ENCODE measurements at places on chromosomes 5 and 9. TPM values are rescaled to one million over a fixed set of nuclear protein-coding genes. Genes with fewer than 3 reads are reported as not detected.

The F2RL2 gene
- not detected for total RNA-seq

DNA sequence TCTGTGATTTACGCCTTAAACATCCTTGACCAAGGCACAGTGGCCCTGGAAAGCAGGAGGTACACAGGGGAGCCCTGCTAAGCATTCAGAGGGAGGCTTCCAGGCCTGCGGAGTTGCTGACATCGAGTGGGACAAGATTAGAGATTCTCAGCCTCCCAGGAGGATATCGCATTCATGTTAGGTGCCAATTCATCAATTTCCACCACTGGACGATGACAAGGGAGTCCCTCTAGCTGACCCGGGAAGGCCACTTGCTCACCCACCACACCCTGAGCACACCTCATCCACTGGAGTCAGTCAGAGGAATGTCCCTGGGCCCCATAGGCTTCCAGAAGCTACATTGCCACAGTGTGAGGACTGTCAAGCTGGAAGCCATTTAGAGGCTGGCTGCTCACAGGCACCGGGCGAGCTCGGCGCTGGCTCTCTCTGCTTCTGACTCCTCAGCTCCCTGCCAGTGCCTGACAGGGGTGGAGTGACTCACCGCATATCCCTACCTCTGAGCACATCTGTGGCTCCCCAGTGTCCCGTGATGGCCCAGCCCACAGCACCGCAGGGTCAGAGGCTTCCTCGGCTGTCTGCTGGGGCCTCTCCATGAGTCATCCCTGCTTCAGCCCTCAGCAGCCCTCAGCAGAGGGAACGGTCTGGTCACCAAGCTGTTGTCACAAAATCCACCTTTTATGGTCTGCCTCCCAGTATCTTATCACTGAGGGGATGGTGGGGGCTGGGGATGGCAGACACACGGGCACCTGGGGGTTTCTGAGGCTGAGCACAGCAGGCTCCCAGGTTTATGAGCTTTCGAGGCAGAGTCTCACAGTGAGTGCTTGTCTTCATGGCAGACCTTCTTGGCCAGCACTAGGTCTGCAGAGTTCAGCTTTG is 117.5 kb downstream of the ZNF608 start:
- H3K4me1 ChIP-seq = peaks cover 19% of the 10 kb centered on the region
- H3K4me3 ChIP-seq = no peak overlapping the region
- H3K27ac ChIP-seq = peak overlapping the region; percentile 17
- no peaks in the 10 kb centered on the region for H3K27me3 ChIP-seq
- DNase-seq = peak; percentile 81

DNA sequence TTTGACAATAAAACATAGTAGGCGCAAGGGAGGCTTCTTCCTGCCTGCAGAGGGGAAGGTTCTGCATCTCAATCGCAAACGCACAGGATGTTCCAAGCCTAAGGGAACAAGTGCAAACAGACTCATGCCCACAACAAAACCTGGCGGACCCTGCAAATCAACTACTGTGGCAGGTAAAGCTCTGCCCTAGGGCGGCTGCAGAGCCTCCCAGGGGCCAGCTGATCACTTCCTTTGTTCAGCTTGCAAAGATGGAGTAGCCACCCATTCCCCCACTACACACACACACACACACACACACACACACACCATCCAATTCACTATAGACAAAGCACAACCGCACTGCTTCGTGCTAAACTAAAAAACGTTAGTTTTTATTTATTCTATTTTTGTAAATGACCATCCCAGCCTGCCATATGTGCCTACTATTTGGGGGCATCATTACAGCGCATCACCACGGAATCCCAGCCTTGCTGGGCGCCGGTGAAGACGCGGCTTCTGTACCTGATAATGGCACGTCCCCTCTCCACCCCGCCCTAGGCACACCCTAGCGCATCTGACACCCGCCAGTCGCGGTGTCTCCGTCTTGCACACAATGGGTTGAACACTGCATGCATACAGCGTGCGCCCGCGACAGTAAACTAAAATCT is 57.6 kb downstream of the DPYSL3 start:
- no peaks in the 10 kb centered on the region for H3K36me3 ChIP-seq
- H3K4me3 ChIP-seq = peak overlapping the region; percentile 87
- H3K27me3 ChIP-seq = peaks cover 4% of the 10 kb centered on the region
- no peak for DNase-seq
- H3K27ac ChIP-seq = no peak overlapping the region

The UBAP2 gene
- 12.6 TPM for total RNA-seq

The RECK gene
- 5.0 TPM for total RNA-seq

GRCh38 chr5:50863534-50864170 is 197.2 kb downstream of the PARP8 start:
- no peak overlapping the region for H3K4me3 ChIP-seq
- DNase-seq = no peak
- no peaks in the 10 kb centered on the region for H3K27me3 ChIP-seq
- H3K4me1 ChIP-seq = no peaks in the 10 kb centered on the region
- H3K27ac ChIP-seq = no peak overlapping the region
- no peaks in the 10 kb centered on the region for H3K36me3 ChIP-seq

The SPINK13 gene
- not detected for total RNA-seq

DNA sequence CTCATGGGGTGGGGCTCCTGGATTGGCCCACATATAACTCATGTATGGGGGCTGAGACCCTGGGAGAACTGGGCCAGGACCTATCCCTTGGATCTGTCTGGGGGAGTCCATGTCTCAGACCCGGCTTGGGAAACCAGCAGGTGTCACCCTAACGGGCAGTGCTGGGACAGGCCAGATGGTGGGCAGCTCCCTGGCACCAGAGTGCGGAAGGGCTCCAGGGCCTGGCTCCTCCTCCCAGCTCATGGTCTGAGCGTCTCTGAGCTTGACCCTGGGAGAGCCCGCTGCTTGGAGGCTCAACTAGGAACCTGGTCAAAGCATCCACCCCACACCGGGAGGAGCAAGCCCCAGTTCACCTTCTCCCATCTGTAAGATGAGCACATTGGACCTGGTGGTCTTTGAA is 15.5 kb upstream of the NCS1 start:
- H3K27ac ChIP-seq = no peak overlapping the region
- H3K27me3 ChIP-seq = no peaks in the 10 kb centered on the region
- H3K36me3 ChIP-seq = no peaks in the 10 kb centered on the region
- H3K4me1 ChIP-seq = no peaks in the 10 kb centered on the region
- DNase-seq = no peak

DNA sequence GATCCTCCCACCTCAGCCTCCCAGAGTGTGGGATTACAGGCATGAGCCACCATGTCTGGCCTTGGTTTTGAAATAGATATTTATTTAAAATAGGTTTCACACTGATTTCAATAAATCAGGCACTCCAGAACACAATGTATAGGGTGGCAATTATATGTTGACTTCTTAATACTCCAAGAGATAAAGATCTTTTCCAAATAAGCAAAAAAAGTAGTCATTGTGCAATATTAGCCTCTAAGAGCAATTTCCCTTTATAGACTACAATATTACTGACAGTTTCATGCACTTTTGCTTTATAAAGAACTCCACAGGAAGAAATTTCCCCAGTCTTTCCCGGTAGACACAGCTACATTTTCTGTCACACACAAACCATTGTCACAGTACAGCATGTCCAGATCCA is 23.4 kb upstream of the RUFY1 start:
- no peaks in the 10 kb centered on the region for H3K27me3 ChIP-seq
- no peak overlapping the region for H3K4me3 ChIP-seq
- DNase-seq = no peak
- no peaks in the 10 kb centered on the region for H3K36me3 ChIP-seq
- H3K4me1 ChIP-seq = no peaks in the 10 kb centered on the region

- H3K4me1 ChIP-seq = peaks cover 62% of the 10 kb centered on the region
- H3K4me3 ChIP-seq = no peak overlapping the region
- no peaks in the 10 kb centered on the region for H3K27me3 ChIP-seq
- no peaks in the 10 kb centered on the region for H3K36me3 ChIP-seq
Observed at GRCh38 chr5:150513375-150514309, 5.7 kb downstream of the NDST1 start.

DNA sequence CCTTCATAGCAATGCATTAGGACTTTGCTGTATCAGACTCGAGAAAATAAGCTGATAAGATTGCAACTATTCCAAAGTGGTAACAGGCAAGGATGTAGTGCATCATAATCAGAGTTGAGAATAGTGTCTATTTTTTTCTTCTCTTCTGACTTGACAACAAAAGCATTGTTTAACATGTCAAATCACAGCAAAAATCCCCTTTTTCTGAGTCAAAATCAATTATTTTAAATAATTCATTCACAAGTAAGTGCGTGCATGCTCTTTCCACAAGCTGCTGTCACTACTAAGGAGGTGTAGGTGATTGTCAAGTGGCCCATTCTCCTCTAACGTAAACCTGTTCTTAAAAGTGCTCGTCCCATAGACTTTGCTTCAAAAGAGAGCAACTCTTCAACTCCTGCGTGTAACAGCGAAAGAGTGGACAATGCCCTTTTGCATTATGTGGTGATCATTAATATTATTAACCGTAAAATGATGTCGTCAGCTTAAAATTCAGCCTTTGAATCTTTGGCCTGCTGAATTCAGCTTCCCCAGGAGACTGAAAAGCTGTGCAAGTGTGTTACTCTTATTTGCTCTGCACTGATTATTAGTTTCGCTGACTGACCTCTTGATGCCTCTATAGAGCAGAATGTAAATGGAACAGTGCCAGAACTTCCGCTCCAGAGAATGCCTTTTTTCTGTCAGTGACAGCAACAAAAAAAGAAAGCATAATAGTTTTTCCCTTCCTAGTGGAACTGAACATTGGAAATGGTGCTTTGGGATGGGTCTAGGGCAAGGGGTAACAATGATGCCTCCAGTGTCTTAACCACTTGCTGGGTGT is 680.8 kb upstream of the SEMA6A start:
- H3K27ac ChIP-seq = no peak overlapping the region
- no peak for DNase-seq
- H3K27me3 ChIP-seq = no peaks in the 10 kb centered on the region
- no peak overlapping the region for H3K4me3 ChIP-seq

The UBAC1 gene
- 77.3 TPM for total RNA-seq

DNA sequence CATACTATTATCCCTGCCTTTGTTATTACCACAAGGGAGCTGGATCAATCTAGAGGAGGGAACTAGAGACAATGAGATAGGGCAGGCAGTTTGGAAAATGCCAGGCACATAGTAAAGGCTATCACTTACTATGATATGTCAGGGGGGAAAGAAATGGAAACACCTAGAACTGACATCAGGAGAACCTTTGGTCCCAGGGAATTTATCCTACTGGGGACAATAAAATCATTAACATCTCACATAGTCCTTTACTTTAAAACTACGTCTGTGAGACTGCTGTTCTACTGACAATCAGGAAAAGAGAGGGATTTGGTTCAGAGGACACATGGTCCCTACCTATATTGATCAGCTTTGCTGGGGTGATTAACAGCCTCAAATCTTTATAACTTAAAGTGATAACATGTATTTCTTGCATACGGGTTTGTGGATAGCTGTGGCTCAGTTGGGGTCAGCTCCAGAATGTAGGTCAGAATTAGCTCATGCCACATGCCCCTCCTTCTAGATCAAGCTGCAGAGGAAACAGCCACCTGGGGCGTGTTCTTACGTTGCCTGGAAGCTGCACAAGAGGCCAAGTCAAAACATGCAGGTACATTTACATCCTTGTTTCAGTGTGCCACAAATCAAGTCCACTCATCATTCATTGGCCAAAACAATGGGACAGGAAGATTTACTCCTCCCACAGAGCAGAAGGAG is 43.9 kb upstream of the ALDOB start:
- no peak for DNase-seq
- H3K36me3 ChIP-seq = no peaks in the 10 kb centered on the region
- no peaks in the 10 kb centered on the region for H3K4me1 ChIP-seq
- no peak overlapping the region for H3K27ac ChIP-seq
- H3K4me3 ChIP-seq = no peak overlapping the region
